ENCODE measurements at places on chromosomes 4 and X.

DNA sequence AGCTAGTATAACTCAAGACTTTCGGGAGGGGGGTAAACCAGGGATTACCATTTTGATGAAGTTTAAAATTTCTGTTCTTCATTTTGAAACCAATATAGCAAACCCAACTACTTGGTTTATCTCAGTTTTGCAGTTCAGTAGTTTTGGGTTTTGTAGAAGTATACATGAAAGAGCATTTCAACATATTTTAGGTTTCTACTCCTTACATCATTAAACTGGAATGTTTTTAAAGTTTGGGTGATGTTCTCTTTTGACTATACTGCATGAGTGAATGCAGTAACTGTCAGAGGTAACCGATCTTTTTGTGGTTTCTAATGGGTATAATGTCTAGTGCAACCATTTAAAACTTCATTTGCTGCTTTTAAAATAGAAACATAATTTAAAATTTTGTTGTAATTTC lies 248.3 kb upstream of the MAD2L1 start:
- no peak for DNase-seq

GRCh38 chr4:15690020-15690809 lies 8.6 kb downstream of the FAM200B start:
- no peak for DNase-seq

GRCh38 chr4:94634271-94634670 lies 123.5 kb upstream of the BMPR1B start:
- no peak for DNase-seq

GRCh38 chr4:7771056-7771455 lies 168.6 kb downstream of the AFAP1 start:
- no peak for DNase-seq

Measured in pons (tissue), 1 donor.